ENCODE measurements at places on chromosomes 1 and 21.

DNA sequence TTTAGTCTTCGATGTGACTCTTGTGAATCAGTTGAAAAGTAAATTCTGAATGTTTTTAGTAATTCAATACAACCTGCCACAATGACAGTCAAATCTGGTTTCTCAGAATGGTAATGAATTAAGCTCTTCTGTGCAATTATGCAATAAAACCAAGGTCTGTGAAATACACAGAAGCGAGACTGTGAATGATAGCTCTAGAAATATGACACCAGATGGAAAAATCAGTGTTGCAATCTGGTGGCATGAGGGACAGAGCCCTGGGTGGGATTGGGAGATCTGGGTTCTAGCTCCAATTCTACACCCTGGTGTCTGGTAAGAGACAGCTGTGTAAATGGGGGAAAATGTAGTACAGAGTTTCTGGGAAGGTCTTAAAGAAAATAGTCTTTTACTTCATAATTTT, 586.4 kb upstream of the ZRANB2 start:
- DNase-seq = no peak

DNA sequence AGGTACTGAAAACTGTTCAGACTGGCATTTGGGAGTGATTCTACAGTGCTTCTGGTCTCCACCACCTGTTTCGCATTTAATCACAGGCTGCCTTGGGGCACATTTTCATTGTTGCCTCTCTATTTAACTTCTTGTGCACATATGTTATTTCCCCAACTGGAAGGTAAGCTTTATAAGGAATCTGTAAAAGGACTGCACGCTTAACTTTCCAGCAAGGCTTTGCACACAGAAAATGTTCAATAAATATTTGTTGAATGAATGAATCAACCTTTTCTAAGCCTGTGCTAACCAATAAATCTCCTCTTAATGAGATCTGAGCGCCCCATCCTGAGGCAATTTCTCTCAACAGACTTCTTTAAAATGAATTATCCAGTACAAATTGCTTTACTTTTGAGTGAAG, 84.3 kb upstream of the ARHGAP29 start:
- no peak for DNase-seq

DNA sequence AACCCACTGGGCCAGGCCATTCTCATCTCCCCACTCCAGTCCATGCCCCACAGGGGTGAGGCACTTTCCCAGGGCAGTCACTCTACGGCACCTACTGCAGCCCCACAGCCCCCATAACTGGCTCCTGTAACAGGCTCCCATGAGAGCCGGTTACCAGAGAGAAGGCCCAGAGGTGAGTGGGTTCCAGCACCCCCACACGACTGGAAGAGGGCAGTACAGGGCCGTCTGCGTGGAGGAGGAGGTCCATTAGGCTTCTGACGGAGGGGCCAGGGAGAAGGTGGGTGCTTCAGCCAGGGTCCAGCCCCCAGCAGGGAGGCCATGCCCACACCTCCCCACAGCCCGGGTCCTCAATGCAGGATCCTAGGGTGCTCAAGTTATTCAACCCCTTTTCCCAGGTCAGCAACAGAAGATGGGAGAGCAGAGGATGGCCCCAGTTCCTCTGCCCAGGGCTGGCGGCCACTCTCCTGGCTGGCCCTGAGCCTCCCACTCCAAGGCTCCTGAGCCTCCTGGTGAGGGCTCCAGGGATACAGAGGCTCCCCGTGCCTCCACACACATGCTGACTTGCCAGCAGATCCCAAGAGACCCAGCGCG, 1.6 kb downstream of the ACAP3 start:
- DNase-seq = no peak

GRCh38 chr1:227167276-227168101, 150.8 kb downstream of the CDC42BPA start:
- DNase-seq = no peak

GRCh38 chr1:181259026-181259745, 170.7 kb downstream of the IER5 start:
- DNase-seq = no peak

- DNase-seq = no peak
Observed at GRCh38 chr1:46102769-46103476, 29.5 kb downstream of the PIK3R3 start.

GRCh38 chr1:21175670-21176581, 771 bp downstream of the EIF4G3 start:
- DNase-seq = no peak

DNA sequence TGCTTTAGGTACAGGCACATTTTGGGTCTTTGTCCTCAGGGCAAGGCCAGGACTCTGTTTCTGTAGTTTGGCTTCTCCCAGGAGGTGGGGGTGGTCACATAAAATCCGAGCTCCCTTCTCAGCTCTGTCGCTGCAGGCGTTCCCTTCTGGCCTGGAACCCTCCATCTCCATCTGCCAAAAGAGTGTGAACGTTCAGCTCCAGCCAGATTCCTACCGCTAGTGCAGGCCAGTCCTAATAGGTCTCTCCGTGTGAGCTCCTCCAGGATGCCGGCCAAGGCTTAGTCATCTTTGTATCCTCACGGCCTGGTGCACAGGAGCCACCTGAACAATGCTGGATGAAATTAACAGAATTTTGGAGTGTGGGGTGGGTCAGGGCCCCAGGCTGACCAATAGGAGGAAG, 19.9 kb upstream of the KCNA10 start:
- no peak for DNase-seq

DNA sequence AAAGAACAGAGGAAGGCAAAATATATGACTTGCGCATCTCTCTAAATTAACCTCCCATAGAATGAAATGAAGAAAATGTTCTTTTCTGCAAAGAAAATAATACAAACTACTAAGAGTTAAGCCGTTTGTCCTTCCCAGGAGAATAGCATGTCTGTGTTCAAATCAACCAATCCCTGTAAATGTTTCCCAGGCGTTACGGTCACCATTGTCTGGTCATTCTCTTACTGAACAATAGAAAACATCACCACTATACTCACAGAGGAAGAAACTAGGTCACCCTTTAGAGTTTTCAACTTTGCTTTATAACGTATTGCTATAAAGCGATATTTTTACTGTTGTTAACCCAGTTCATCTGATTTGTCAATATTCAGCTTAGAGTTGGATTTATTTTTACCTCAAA, 34.1 kb downstream of the COL11A1 start:
- DNase-seq = no peak

DNA sequence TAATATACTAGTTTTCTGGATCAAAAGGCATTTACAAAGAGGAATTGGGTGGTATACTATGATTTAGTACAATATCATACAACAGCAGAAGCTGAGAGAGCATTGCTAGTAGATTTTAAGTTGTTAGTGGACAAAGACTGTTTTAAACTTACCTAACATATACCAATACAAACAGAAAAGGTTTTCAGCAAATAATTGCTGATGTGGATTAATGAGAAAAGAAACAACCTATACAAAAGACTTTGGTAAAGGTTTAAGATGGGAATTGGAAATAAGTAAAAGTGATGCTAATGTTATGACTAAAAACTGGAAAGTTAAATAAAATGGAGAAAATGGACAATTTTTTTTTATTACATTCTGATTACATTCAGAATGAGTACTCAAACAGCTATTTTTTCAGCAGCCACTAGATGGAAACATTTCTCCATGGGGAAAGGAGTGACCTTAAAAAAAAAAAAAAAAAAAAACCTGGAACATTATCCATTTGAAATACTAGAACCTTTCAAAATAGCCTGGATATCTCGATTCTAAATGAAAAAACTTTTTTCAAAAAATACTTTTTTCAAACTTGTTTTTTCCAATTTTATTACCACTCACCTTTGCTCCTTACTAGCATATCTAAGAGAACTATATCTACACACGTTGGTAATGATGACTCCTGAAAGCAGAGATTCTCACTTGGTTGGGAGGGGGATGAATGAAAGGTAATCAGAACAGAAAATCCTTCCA, 55.4 kb downstream of the EPRS1 start:
- no peak for DNase-seq

- DNase-seq = no peak
Observed at GRCh38 chr21:33036430-33037162, 10.9 kb downstream of the OLIG2 start.
